Keratinocyte (primary cell): ENCODE measurements at places on chromosomes 5 and 9.

DNA sequence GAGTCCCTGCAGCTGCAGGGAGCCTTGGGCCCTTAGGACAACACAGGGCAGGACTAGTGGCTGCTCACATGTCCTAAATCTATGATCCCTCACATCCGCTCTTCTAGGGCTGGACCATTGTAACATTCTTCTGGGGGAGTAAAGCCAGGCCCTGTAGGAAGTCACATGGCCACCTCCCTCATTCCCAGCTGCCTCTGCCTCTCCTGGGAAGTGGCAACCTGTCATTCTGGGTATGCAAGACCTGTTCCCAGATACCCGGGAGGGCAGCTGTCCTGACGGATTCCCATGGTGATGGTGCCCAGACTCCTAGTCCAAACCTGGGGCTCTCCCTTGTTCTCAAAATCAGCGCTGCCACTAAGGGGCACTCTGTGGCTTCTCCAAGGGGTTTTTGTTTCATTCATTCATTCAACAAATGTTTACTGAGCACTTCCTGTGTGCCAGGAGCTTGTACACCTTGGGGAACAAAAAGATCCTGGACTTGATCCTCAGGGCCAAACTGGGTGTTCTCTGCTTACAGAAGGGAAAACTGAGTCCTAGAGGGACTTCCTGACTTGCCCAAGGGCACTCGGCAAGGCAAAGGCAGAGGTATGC, 85.6 kb downstream of the PSD2 start:
- no peak for DNase-seq

- no peak for DNase-seq
These were observed 75.4 kb downstream of the UHRF2 start for GRCh38 chr9:6488395-6488794.

DNA sequence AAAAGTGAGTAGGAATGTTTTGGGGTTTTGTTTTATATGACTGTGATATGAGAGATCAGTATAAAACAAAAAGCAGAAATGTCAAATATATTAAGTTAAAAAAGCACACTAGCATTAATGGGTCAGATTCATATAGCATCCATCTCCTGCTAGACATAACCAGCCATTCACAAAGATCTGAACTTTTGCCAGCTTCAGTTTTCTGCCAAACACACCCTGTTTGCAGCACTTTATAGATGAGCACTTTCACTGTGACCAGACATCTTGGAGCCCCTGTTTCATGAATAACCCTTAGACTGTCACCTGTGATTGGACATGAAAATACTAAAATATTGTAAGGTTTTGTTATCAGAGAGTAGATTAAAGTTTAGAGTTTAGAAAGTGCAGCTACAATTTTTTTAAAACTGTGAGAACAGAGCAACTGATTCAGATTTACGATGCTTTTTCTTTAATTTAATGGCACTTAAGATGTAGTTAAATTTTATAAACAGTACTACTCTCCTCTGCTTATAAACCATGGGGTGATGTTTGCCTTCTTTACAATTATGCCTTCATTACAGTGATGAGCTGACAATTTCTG, 142.6 kb downstream of the KCTD16 start:
- DNase-seq, result no peak

DNA sequence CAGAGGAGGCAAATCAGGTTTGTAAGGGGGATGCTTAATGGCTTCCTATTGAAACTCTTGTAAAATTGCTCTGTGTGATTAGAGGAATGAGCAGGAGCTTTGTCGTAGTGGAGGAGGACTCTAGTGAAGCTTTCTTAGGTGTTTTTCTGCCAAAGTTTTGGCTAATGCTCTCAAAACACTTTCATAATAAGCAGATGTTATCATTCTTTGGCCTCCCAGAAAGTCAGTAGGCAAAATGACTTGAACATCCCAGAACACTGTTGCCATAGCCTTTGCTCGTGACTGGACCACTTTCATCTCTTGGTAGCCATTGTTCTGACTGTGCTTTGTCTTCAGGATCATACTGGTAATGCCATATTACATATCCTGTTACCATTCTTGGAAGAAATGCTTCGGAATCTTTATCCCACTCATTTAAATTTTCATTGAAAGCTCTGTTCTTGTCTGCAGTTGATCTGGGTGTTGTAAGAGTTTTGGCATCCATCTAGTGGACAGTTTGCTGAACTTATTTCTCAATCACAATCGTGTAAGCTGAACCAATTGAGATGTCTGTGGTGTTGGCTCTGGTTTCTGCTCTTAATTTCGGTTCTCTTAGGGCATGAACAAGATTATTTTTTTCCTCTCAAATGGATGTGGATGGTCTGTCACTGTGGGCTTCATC, 187.6 kb downstream of the COMMD10 start:
- DNase-seq, result no peak

DNA sequence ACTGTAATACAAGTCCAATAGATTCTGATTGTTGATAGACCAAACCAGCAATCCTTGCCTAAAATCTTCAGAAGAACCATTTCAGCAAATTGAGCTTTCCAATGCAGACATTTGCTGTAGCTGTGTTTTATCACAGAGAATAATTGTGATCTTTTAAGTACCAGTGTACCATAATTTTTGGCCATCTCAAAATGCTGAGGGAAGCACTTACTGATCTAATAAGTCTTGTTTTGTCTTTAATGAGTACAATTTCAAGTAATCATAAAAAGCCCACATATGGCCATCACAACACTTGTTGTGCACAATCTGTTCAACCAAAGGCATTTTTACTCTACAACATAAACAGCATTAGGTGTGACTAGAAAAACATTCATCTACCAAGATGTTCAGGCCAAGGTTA, 159.9 kb downstream of the FBXL17 start:
- no peak for DNase-seq

GRCh38 chr5:61018062-61018461, 73.1 kb downstream of the NDUFAF2 start:
- DNase-seq, result no peak

DNA sequence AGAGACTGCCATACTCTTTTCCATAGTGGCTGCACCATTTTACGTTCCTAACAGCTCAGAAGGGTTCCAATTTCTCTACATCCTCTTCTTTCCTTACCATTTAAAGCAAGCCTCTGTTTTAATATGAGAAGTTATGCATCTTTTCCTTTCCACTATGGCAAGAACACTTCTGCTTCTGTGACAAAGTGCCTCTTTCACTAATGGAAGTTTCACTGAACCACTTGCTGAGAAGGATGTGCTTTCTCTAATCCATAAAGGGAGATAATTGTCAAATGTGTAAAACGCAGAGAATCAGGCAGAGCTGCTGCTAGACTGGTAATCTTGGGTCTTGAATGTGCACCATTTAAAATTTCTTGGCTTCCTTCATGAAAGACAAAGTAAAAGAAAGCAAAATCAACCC, 131.6 kb downstream of the PJA2 start:
- DNase-seq, result no peak

GRCh38 chr9:83583151-83584014, 39.6 kb upstream of the IDNK start:
- DNase-seq, result no peak

GRCh38 chr5:76691467-76692273, 24.3 kb upstream of the F2R start:
- no peak for DNase-seq

DNA sequence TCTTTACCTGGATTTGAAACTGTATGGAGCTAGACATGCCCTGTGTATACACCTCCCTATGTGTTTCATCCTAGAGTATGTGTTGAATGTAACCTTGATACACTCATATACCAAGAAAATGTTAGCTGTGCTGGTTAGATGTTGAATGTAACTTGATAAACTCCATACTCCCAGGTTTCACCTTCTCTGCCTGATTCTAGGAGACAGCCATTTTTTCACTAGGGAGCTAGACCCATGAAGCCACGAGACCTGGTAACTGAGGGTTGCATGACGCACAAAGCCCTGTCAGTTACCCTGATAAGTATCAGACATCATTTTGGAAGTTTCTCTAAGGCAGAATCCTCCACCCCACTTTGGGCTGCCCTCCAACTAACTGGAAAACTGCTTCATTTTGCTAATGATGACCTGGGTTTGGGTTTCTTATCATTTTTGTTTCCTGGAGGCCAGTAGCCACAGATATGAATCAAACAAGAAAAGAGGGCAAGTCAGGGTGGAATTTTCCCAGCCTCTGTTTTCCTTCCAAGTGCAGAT, 478.5 kb upstream of the KIF2A start:
- no peak for DNase-seq

- DNase-seq, result no peak
These were observed 56.7 kb upstream of the EQTN start for GRCh38 chr9:27353474-27354229.

GRCh38 chr5:179806250-179807048, at the start of gene MGAT4B:
TSS of gene MGAT4B (minus strand) at chr5:179806866. CDS start at chr5:179806583, 283 bp downstream.
- no peak for DNase-seq
